ENCODE measurements at places on chromosomes 5 and 9.
A peak's percentile ranks its signal among the peaks of the same experiment; 100 is the strongest.

DNA sequence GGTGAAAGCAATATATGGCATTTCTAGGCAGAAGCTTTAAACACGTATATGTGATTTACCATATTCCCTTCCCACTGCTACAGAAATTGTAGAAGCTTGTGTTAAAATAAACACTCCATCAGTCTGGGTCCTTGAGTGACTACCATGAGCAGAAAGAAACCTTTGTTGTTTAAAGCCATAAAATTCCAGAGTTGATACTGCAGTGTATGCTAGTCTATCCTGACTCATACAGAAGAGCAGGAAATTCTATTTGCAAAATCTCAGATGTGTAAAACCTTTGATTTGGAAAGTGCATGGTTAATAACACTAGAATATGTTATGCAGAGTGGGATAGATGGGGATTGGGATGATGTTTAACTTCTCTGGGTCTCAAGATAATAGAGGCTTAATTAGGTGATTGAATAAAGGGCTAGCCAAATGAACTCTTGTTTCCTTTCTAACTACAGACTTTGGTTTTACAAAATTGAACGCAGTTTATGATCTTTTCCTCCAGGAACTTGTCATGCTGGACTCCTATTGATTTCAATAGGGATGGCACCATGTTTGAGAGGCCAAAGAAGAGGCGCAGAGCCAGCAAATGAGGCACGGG, 282.7 kb upstream of the VLDLR start:
- no peak for DNase-seq

- no peak for DNase-seq
These were observed 23.5 kb downstream of the GRAMD2B start for GRCh38 chr5:126446498-126447224.

DNA sequence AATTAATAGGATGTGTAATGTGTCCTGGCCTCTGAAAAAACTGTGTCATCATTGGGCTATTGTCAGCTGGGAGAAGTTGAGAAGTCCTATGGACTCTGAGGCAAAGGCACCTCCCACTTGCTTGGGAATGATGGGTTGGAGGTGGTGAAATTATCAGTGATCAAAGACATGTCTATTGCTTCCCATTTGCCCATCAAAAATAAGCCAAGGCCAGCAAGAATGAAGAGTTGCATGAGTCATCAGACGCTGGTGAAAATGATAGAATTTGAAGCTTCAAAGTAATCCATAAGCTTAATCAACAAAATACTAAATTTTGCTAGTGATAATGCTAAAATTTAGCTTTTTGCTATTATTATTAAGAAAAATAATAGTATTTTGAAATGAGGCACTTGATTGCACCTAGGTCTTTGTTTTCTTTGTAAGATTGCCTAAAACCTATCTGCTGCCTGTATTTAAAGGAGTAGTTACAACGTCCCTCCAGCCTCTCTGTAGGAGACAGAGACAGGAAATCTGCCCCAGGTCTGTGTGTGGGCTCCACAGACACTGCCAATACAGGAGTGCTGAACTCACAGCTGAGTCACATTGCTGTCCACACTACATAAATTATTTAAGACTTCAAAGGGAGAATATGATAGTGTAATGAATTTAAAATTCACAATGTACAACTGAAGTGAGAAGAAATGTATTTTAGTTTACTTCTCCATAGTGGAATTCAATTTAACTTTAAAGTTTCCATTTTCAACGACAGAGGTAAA, 48.4 kb upstream of the APC start:
- DNase-seq: no peak

DNA sequence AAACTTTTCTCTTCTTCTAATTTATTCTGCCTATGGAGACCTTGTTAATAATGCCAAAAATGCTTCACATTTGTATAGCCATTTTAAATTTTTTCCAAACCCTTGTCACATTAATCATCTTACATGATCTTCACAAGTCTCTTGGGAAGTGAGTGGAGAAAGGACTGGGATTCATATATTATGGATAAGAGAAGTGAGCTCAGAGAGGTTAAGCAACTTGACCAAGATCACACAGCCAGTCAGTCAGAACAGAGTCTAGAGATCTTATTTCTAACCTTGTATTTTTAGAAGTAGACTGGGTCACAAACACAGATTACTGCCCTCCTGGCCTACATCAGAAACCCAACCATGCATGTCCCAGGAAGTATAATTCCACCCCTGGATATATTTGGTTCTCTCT, 218.0 kb upstream of the ADRA1B start:
- DNase-seq: no peak

DNA sequence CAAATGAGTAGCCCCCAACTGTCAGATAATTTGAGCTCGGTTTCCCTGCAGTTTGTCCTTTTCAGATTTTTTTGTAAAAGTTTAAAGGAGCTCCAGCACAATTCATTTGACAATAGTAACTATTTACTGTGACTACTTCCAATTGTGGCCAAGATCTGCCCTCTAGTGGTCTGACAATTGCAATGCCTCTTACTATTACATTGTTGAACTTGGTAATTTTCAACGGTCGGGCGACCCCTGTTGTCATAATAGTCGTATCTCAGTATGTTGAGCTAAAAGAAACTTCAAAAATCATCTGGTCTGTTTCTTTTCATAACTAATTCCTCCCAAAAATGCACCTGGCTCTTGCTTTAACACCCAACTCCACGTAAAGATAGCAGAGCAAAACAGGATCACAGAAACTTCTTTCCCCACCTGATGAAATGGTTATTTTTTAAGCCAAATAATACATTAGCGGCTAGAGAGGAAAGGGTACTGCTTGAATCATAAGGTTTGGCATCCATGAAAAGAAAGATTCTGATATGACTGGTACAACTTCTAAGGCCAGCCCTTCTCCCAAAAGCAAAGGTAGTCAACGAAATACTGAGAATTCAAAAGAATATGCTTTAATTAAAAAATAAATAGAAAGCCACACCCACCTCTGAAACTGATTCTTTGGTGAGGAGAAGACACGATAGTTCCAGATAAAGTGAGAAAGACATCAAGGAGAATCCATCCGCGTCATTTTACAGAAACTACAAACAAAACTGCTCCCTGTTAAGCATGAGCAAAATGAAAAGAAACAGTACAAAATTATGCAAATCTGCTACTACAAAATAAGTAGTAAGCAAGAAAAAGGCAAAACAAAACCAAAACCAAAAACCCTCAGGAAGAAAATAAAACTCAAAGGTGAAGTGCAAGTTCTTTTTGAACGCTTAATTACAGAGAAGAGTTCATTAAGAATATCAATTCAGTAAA, 76.9 kb upstream of the HTR4 start:
- DNase-seq: peak; percentile 8

DNA sequence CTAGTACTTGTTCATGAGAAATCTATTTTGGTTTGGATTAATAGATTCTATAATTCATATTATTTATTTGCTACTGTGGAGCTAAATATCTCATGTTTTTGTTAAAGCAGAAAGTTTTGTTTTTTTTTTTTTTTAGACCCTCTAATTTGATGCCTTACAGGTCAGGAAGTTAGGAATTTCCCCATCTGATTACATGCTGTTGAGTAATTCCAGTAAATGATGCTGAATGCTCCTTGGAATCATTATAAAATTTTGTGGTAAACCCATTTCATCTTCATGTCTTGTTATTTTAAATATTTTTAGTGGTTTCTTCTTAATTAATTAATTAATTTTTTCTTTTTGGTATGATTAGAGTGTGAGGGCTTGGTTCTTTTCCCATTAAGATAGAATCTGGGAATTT, 35.6 kb downstream of the NNT start:
- DNase-seq: no peak
